ENCODE measurements at places on chromosomes 2 and 18.

- no peak for DNase-seq
Measured at GRCh38 chr2:109089602-109090300, 39.3 kb upstream of the SH3RF3 start.

- no peak for DNase-seq
Measured at GRCh38 chr2:70603066-70603465, 49.4 kb upstream of the TGFA start.

GRCh38 chr2:188076149-188077056 is 215.3 kb upstream of the GULP1 start:
- no peak for DNase-seq

GRCh38 chr2:226295681-226296080 is 503.9 kb downstream of the IRS1 start:
- DNase-seq: no peak

DNA sequence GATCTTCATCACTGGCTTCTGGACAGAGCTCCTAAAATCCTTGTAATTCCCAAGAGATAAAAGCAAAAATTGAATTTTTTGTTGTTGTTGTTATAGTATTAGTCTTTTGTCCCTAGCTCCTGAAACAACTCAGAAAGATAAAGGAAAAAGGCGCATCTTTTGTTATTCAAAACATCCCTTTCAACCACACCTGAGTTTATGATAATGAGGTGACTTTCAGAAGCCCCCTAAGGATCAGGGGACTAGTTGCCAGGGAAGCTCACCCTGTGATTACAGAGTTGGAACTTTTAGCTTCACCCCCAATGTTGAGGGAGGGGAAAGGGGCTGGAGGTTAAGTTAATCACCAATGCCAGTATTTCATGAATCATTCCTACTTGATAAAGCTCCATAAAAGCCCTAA is 10.3 kb upstream of the CERKL start:
- DNase-seq: no peak

- DNase-seq: no peak
Measured at GRCh38 chr2:168798076-168798887, 4.2 kb upstream of the NOSTRIN start.

DNA sequence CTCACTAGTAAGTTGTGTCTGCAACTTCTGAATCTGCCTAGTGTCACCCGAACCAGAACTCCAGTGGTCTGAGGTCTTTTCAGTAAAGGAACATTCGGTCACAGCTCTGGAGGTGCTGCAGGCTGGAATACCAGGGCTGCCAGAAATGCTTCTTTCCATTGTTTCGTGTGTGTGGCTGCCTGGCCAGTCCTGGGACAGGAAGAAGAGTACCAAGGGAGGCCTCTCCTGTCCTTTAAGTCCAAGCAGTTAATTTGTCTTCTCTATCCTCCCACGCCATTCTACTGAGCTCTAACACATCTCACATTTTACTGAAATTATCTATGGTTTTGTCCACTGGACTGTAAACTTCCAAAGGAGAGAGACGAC is 196.0 kb downstream of the LNPK start:
- no peak for DNase-seq

DNA sequence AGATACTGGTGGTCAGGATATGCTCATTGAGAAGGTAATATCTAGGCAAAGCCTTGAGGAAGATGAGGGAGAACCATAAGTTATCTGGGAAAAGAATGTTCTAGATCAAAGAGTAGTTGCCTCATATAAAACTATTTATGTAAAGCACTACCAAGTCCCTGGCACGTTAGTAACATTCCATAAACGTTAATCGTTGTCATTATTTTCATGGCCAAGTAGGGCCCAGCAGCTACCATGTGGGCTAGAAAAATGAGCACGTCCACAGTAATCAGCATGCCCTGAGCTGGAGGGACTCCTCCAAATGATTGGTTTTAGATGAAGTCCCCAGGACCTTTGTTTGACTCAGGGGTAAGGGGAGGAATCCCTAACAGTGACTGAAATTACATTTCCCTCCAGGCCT is 32.7 kb upstream of the AFTPH start:
- no peak for DNase-seq

DNA sequence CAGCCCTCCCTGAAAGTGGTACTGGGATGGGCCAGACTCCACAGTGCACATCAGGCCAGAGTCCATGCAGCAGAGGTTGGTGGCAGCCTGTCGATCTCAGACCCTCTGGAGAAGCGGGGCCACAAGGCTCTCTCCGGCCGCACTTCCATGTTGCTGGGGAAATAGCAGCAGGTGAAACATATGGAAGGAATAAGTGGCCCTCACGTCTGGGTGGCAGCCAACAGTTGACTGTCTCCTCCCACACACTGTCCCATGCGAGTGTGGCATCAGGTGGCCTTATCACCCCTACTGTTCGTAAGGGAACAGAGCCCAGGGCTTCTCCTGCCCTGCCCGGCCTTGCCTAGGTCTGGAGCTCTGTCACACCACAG is 58.1 kb upstream of the FOSL2 start:
- no peak for DNase-seq

DNA sequence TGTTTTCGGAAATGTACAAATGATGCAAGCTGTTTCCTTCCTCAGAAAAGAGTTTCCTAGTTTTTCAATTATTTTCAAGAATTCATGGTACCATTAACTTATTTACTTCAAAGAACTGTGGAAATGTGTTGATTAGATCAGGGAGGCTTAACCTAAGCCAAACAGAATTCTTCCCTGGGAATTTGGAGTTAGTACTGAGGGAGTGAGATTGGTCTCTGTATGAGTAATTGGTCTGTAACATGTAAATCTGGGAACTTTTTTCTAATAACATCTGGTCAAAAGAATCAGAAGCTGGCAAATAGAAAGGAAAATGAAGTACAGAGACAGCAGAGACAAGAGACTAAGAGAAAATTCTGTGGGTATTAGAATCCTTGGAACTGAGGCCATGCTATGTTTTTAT is 145.8 kb downstream of the BABAM2 start:
- DNase-seq: no peak
